Osteocyte (in vitro differentiated cells): ENCODE measurements at places on chromosomes 12 and 14. TPM values are rescaled to one million over a fixed set of nuclear protein-coding genes. Genes with fewer than 3 reads are reported as not detected.
A peak's percentile ranks its signal among the peaks of the same experiment; 100 is the strongest.

DNA sequence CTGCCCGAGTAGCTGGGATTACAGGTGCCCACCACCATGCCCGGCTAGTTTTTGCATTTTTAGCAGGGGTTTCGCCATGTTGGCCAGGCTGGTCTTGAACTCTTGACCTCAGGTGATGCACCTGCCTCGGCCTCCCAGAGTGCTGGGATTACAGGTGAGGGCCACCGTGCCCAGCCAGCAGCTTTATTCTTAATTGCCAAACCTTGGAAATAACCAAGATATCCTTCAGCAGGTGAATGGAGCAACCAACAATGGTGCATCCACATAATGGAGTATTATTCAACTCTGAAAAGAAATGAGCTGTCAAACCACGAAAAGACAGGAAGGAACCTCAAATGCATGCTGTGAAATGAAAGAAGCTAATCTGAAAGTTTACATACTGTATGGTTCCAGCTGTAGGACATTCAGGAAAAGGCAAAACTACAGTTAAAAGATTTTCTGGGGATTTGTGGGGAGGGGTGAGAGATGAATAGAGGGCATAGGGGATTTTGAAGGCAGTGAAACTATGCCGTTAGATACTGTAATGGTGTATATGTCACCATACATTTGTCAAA is 118.8 kb upstream of the CCND2 start:
- DNase-seq, result peak; percentile 49

GRCh38 chr12:92915365-92915764 is 13.7 kb downstream of the EEA1 start:
- no peak for DNase-seq

DNA sequence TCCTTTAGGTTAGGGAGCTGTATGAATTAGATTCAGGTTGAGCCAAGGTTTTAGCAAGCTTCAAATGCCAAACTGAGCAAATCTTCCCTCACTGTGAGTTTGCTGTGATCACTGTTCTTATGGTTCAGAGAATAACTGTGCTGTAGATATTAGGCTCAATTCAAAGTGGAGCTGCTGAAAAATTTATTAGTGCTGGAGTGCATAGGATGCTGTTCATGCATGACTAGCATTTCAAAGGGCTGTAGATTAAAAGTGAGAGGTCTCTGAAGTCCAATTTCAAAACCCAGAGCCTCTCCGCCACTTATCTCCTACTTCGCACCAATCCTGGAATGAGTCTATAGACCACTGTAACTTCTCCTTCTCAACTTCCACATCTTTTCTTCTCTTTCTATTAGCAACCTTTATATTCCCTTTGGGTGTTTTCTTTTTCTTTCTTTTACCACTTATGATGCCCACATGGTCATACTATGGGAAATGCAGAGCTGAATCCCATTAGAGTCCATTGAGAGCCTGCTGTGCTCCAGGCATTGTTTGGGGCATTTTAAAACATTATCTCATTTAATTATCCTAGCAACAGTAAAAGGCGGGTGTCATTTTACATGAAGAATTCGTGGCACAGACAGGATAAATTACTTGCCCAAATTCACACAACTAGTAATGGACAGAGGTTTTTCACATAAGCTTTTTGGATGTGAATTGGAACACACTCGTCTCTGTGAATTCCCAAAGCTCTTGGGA is 77.5 kb upstream of the EEA1 start:
- no peak for DNase-seq

GRCh38 chr14:50064993-50065392 is 51.4 kb downstream of the VCPKMT start:
- DNase-seq, result no peak

DNA sequence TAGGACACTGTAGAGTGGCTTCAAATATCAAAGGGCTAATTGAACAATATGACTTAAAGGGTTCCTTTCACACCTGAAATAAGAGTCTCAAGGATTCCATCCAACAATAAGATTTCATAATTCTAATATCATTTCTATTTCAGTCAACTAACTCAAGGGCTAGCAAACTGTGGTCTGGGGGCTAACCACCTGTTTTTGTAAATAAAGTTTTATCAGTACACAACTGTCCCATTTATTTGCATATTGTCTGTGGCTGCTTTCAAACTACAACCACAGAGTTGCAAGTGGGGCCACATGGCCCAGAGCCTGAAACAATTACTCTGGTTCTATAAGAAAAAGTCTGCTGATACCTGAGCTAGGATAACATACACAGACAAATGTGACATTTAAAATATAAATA is 29.1 kb downstream of the MED13L start:
- no peak for DNase-seq

Gene GNB3
- 8.3 and 10.6 TPM in 2 replicates for total RNA-seq

Gene GPRC5D
- total RNA-seq, result not detected in 2 replicates

Gene MYF5
- not detected in 2 replicates for total RNA-seq
